Kidney (tissue), 22 donors: ENCODE measurements at places on chromosomes 5 and 9.
A peak's percentile ranks its signal among the peaks of the same experiment; 100 is the strongest.

DNA sequence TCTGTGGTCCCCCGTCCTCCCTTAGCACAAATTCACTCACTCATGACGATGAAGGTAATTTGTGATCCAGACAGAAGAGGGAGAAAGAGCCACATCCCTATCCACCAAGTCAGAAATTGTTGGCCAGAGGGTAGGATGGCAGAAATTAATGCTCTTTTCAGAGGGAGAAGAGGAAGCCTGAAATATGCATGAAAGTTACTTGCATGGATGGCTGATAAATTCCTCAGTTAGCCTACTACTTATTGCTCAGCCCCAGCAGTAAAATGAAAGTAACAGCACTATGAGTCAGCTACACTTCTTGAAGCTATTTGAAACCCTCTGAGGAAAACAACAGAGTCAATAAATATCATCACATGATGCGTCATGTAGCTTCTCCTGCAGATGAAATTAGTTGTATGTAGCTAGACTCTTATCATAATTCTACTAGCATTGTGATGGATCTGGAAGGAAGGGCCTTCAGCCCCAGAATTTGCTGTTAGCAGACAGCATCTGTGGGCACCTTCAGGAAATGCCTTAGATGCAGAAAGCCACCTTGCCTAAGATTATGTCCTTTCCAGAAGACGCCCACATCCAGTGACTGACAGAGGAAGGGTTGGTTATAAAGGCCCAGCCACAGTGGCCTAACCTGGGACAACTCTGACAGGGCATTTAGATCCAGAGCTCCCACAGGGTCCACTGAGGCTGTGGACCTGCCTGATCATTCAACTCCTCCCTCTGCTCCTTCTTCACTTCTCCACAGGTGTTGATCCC is 81.2 kb upstream of the CCDC112 start:
- DNase-seq = no peak

- peak; percentile 83 for DNase-seq
These were observed 10.8 kb upstream of the PRRC2B start for GRCh38 chr9:131382850-131383729.

GRCh38 chr5:157451806-157452205 is 8.2 kb upstream of the NIPAL4 start:
- no peak for DNase-seq

- no peak for DNase-seq
These were observed 4.6 kb upstream of the LURAP1L start for GRCh38 chr9:12770261-12770660.

GRCh38 chr9:37550781-37551180 is 25.4 kb downstream of the FBXO10 start:
- DNase-seq = no peak

GRCh38 chr5:79229357-79230174 is 6.4 kb upstream of the JMY start:
- no peak for DNase-seq

DNA sequence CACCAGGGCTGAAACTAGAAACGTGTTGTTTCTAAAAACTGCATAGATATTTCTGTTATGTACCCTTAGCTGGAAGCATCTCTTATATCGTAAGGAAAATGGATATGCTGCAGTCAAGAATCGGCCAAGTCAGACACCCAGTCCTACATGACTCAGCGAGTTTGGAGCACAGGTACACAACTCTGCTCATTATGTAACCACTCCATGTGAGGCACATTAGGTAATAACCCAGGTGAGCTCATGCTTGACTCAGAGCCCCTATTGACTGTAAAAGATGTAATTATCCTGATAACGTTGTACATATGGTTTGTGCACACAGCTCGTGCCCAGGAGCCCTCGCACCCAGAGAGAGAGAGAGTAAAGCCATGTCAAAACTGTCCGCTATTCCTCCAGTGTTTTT is 593.7 kb upstream of the ACO1 start:
- DNase-seq = no peak

DNA sequence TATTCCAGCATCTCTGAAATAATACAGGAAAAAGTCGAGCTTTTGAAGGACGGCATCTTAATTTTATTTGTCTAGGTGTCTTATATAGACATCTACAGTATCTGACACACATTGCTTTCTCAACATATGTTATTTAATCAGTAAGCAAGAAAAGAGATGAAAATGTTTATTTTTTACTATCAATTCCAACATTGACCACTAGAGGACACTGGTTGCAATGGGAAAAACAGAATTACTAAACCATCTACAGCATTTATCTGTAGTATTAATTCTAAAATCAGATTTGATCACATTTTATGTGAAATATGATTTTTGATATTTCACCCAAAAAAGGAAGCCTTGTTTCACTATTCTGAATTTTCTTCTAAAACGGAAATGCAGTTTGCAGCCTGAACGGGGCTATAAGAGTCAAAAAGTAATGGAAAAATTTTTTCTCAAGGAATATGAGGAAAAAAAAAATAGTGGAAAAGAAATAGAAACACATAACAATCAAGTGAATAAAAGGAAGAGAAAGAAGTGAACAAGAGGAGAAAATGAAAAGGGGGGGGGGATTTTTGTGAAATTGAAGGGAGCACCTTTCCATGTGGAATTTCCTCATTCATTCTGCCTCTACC is 98.6 kb downstream of the OSTF1 start:
- DNase-seq = peak; percentile 20
